ENCODE measurements at places on chromosomes 1 and 21.

DNA sequence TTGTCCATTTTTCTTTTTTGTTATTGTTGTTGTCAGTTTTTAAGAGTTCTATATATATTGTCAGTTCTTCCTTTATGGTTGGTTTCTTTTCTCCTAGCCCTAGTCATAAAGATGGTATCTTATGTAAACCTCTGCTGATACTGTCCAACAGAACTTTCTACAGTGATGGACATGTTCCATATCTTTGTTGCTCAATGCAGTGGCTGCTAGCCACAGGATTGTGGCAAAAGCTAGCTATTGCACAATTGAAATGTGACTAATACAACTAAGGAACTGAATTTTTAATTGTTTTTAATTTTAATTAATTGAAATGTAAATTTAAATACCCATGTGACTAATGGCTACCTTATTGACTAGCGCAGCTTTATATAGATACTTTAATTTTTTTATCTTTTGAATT lies 411.8 kb upstream of the PTBP2 start:
- no peak for DNase-seq

GRCh38 chr1:171600862-171601261 lies 21.2 kb upstream of the MYOCOS start:
- no peak for DNase-seq

GRCh38 chr1:167065471-167065870 lies 24.7 kb downstream of the GPA33 start:
- DNase-seq = no peak

- no peak for DNase-seq
Observed at GRCh38 chr1:241366196-241366595, 9.2 kb upstream of the RGS7 start.

DNA sequence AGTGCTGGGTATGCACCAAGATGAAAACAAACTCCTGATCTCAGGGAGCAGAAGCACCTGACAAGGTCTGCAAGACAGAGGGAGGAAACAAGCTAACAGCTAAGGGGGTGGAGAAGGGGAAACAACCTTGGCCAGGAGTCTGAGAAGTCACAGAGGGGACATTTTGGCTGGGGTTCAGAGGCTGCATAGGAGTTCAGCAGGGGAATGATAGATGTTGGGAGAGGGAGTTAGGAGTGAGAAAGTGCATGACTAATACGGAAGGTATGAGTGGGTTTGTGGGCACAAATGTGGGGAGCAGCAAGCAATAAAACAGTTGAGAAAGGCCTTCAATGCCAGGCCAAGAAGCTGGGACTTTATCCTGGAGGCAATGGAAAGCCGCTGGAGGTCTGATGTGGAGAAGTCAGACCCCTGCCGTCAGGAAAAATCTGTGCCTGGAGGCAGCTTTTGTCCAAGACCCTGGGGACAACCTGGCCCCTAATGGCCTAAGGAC lies 16.4 kb downstream of the EPHA2 start:
- DNase-seq = no peak

GRCh38 chr1:192767798-192768197 lies 41.0 kb upstream of the RGS2 start:
- DNase-seq = no peak

- no peak for DNase-seq
Observed at GRCh38 chr1:220487297-220487820, 40.6 kb upstream of the MARK1 start.

- DNase-seq = no peak
Observed at GRCh38 chr1:76292418-76293184, 218.1 kb downstream of the ST6GALNAC3 start.

DNA sequence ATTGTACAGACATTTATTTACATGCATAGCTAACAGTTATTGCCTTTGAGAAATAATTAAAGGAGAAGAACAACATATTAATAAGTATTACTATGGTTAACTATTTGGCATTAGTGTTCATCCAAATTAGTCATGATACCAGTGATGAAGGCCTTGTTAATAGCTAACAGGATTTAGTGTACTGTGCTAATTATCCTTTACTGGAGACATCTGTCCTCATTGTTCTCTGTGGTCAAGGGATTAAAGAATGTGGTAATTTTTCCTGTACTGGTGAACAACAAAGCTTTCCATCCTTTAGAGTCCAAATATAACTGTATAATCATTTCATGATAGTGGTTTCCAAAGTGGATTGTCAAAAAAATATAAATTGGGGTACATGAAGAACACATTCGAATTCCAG lies 103.9 kb downstream of the ADGRL4 start:
- no peak for DNase-seq

GRCh38 chr1:222739929-222740328 lies 2.9 kb downstream of the FAM177B start:
- DNase-seq = no peak

DNA sequence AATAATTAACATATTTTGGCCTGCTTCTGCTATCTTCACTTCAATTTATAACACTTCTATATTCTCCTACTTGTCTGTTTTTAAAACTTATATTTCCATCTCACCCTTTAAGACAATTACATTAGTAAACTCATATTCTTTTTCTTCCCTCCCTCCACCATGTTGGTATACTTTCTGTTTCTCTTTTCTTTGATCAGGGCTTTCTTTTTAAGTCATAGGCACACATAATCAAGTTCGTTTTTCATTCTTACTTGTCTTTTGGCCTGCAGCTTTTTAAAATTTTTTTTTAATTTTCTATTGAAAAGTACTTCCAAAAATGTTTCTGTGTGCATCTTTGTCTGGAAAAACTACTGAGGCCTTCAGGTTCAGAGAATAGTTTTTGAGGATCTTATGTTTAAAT lies 2.3 kb downstream of the PYHIN1 start:
- no peak for DNase-seq

DNA sequence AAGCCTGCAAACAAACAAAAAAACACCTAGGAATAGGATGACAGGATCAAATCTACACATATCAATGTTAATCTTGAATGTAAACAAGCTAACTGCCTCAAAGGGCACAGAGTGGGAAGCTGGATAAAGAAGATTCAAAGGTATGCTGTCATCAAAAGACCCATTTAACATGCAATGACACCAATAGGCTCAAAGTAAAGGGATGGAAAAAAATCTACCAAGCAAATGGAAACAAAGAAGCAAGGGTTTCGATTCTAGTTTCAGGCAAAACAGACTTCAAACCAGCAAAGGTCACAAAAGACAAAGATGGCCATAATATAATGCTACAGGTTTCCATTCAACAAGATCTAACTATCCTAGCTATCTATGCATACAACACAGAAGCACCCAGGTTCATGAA lies 16.2 kb upstream of the OR2T10 start:
- DNase-seq = no peak

GRCh38 chr1:24868016-24868875 lies 61.8 kb downstream of the RUNX3 start:
- no peak for DNase-seq

GRCh38 chr1:154304664-154305337 lies 16.1 kb upstream of the AQP10 start:
- DNase-seq = no peak

- DNase-seq = no peak
Observed at GRCh38 chr1:162177126-162177525, 107.6 kb downstream of the NOS1AP start.

DNA sequence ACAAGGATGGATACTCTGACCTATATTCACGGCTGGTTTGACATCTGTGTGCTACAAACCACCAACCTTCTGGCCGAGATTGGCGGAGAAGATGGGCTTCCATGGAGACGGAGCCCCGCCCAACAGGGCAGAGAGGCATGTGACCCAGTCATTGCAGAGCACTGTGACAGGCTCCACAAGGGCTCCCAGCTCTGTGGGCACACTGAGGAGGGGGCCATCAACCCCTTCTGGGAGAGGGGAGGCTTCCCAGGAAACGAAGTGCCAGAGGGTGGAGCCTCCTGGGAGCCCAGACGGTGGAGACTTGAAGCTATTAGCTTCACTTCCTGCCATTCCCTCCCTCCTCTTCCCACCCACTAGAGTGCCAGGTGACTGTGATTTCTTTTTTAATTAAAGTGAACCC lies 71.6 kb upstream of the IFFO2 start:
- DNase-seq = no peak

GRCh38 chr1:110212169-110213142 lies 2.3 kb downstream of the KCNC4 start:
- DNase-seq = no peak

GRCh38 chr1:175918364-175918801 lies 175.0 kb upstream of the TNR start:
- no peak for DNase-seq

DNA sequence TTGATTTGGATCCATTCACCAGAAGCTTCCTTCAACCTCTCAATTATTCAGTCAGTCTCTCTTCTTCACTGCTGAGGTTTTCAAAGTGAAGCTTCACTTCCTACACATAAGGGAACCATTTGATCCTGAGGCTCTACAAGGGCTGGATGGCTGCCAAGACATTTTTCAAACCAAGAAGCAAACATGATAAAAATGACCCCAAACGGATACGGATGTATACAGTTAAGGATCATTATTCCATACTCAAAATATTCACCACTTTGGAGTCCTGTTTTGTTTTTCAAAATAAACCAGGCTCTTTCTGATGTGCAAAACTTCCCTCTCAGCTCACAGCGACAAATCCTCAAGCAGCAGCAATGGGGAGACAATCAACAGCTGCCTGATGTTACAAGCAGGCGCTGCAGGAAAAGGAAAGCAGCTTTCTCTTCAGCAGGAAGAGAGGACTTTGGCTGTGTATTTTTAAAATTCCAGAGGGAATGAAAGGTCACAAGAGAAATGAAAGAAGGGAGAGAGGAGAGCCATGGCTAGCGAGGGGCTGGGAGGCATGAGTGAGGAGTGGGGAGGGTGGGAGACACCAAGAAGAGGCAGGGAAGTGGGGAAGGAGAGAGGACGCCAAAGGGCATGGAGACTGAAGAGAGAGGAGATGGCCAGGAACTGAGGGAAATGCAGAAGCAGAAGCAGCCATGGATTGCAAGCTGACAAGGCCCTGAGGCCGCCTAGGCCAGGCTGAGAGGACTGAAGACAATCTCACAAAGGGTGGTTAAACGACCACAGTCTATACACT lies 145.4 kb downstream of the SLC45A1 start:
- no peak for DNase-seq

DNA sequence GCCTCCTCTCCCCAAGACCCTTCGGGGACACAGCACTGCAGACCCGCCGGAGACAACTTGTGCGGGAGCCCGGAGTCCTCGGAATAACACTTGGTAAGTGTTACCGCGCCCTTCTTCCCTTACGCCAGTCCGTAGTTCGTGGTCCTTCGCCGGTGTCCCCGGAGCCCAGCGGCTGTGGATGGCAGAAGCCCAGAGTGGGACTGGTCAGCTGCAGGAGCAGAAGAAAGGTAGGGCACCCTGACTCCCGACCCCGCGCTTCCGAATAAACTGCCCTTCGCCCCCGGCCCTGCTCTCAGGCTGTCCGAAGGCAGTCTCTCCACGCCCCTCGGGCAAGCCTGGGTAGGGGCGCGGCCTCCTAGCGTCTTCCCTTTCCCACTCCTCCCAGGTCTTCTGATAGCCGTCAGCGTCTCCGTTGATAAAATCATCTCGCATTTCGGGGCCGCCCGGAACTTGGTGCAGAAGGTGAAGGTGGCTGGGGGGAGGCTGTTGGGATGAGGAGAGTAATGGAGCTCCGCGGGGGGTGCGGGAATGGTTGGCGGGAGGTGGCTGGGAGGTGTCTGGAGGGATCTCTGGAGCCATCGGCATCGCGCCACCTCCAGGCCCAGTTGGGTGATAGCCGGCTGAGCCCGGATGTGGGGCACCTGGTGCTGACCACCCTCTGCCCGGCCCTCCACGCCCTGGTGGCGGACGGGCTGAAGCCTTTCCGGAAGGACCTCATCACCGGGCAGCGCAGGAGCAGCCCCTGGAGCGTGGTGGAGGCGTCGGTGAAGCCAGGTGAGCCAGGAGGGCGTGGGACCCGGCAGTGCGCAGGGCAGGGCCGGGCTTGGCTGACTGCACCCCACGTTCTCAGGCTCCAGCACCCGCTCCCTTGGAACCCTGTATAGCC lies 4.3 kb downstream of the RUSC1 start:
- no peak for DNase-seq

DNA sequence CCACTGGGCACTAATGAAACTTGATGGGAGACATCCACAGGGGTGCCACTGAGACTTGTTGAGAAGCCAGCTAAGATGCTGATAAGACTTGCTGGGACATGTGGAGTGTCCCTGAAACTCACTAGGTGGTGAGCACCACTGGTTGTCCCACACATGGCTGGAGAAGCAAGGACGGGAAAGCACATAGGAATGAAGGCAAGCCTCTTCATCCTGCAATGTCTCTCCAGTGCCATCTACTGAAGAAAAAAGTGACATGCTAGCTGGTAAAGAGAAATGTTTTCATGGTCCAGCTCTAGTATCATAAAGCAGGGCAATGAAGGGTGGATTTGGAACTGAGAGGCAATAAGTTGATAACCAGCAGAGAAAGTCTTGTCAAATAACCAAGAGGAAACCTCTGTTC lies 283.0 kb downstream of the PAPPA2 start:
- DNase-seq = no peak

DNA sequence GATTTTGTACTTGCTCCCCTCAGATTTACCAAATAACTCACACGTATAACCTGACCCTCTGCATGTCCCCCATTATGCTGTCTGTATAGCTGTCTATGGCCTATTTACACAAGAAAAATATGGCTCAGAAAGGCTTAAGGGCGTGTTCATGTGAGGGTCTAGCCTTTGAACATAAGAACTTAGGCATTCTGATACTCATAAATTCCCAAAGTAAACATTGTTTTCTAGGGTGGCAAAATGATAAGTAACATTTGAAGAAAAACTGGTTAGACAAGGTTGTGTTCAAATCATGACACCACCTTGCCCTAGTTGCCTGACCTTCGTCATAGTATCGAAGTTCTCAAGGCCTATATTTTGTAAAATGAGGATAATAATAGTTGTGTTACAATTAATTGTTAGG lies 394.6 kb downstream of the LRRIQ3 start:
- no peak for DNase-seq

DNA sequence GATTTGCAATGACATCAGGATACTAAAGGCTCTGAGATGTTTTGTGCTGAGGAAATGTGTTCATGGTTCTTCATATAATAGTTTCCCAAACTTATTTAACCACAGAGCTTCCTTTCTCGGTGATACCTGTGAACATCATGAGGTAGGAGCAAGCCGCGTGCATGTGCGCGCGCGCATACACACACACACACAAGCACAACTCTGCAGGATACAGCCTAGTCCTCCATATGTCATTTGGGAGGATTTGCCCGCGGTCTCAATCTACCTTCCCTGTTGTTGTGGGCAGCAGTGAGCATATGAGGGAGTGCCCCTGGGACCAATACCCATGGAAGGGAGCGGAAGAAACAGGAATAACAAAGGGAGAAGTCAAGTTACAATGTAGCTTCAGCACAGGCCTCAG lies 12.2 kb upstream of the TTC4 start:
- no peak for DNase-seq

DNA sequence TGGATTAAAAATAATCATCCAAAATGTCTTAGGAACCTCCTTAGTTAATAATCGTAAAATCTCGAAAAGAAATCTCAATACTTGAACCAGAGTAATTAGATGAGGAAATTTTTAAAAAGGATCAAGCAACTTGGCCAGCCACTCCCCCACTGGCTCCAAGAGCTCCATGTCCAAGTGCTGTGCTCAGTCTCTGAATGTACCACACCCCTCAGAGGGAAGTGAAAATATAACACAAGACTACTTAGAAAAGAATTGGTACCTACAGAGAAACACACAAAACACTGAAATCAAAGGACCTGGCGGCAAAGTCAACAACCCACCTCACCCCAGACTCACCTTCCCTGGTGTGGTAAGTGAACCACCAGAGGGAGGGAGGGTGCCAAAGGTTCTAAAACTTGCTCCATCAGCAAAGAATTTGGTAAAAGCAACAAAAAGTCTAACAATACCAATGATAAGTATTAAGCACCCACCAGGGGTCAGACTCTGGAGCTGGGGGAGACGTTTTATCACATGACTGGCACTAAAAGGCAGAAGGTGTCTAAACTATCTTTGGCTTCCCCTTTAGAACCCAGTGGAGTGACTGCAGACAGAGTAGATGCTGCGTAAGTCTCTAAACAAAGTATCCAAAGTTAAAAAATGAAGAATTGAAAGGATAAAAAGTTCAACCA lies 14.0 kb downstream of the LBR start:
- DNase-seq = no peak

Data from CD4-positive, alpha-beta T cell treated with Interferon gamma for 1 hour (primary cell).